ENCODE measurements at places on chromosomes 6 and 20.

- no peak for DNase-seq
Measured at GRCh38 chr20:8399947-8400346, 267.9 kb downstream of the PLCB1 start.

DNA sequence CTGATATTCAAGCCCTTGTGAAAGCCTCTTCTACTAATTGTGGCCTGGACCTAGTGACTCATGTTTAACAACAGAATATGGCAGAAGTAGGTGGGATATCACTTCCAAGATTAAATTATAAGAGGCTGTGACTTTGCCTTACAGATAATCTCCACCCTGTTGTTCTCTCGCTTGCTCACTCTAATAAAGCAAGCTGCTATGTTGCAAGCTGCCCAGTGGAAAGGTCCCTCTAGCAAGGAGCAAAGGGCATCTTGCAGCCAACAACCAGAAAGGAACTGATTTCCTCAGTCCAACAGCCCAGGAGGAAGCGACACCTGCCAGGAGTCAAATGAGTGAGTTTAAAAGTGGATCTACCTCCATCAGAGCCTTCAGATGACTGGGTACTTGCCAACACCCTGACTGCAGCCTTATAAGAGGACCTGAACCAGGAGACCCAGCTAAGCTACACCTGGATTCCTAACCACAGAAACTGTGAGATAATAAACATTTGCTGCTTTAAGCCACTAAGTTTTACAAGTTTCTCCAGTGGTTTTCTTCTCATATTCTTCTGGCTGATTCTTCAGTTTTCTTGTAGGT, 112.6 kb downstream of the FRK start:
- DNase-seq: no peak

DNA sequence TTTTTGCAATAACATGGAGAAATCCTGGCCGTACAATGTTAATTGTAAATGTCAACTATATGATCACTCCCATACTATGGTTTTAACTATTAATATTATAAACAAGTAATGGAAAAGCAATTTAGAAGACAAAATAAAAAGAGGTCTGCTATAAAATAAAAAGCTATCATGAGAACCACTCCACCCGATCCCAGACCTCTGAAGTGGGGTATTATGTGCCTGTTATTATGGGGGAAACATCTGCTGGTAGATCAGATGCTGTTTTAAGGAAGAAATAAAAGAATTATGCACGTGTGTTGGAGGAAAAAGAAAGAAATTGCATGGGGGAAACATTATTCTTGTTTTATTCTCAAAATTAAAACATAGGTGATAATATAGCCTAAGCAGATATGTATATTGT, 615.7 kb upstream of the ARID1B start:
- no peak for DNase-seq

GRCh38 chr6:44569931-44570385, 182.5 kb downstream of the CDC5L start:
- no peak for DNase-seq

- DNase-seq: no peak
Measured at GRCh38 chr6:5851261-5851757, 155.4 kb downstream of the NRN1 start.

DNA sequence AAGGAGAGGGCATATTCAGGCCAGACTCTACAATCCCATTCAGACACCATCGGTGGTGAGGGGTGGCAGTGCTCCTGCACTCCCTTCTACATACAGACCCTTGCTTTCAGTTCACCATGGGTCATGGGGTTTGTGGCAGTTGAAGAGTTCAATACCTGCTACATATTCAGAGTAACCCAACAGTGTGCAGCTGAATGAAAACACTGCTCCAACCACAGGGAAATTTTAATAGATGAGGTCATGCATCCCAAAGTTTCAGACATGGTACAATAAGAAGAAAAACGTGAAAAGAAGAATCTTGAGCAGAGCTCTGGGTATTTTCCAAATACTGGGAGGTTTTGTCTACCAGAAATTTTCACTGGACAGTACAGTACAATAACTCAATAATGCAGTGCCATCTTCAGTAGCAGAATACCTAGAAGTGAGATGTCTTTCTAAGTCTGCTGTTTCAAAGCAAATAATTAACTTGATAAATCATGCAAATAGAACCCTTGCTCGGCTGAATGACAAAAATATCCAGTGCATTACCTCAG, 162.1 kb downstream of the PTPRK start:
- DNase-seq: no peak

DNA sequence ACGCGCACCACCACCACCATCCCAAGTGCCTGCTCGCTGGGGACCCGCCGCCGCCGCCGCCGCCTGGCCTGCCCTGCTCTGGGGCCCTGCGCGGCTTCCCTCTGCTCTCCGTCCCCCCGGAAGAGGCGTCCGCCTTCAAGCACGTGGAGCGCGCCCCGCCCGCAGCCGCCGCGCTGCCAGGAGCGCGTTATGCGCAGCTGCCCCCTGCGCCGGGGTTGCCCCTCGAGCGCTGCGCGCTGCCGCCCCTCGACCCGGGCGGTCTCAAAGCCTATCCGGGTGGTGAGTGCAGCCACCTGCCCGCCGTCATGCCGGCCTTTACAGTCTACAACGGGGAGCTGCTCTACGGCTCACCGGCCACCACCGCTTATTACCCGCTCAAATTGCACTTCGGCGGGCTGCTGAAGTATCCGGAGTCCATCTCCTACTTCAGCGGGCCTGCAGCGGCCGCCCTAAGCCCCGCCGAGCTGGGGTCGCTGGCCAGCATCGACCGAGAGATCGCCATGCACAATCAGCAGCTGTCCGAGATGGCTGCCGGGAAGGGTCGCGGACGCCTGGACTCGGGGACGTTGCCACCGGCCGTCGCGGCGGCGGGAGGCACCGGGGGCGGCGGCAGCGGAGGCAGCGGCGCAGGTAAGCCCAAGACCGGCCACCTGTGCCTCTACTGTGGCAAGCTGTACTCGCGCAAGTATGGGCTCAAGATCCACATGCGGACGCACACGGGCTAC, 7.2 kb downstream of the PRDM13 start:
- no peak for DNase-seq

DNA sequence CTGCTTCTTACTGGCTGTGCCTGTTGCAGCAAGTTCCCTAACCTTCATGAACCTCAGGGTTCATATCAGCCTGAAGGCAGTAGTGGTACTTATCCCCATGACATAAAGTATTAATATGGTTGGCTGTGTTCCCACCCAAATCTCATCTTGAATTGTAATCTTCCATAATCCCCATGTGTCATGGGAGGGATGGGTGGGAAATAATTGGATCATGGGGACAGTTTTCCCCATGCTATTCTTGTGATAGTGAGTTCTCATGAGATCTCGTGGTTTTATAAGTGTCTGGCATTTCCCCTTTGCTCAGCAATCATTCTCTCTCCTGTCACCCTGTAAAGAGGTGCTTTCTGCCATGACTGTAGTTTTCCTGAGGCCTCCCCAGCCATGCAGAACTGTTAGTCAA, 61.8 kb downstream of the FAM229B start:
- DNase-seq: no peak

DNA sequence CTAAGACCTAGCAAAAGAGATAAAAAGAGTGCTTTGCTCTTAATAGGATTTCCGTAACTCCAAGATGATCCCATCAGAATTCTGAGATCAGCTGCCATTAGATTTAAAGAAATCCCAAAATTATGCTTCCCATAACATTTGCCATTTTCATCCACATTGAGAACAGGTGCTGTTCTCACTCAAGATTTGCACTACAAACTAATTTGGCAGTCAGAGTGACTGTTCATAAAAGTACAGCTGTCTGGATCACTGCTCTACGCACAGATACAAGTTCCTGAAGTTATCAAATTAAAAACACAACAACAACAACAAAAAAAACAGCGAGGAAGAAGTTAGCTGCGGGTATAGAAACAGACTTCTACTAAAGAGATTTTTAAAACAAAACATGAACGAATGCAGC, 58.1 kb downstream of the ASCC3 start:
- DNase-seq: no peak

DNA sequence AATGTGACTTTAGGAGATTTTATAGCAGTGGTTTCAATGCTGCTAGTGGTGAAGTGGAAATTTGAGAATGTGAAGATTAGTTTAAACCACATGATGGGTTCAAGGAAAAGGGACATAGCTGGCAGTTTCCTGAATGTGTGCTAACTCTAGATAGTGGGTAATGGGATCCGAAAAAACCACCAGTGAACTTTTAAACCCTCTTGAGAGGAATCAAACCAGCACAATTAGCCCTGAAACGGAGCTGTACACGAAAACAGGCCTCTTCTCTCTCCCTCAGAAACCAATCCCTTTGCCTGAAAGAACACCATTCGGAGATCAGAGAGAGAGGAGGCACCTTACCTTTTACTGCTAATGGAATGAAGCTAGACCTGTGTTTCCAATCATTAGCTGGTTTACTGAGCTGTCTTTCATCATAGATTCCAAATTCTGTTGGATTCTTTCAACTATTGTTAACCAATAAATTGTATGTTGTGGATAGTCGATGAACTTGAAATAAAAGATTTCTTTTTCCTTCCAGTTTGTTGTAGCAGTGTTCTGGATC, 103.9 kb downstream of the AIG1 start:
- no peak for DNase-seq

DNA sequence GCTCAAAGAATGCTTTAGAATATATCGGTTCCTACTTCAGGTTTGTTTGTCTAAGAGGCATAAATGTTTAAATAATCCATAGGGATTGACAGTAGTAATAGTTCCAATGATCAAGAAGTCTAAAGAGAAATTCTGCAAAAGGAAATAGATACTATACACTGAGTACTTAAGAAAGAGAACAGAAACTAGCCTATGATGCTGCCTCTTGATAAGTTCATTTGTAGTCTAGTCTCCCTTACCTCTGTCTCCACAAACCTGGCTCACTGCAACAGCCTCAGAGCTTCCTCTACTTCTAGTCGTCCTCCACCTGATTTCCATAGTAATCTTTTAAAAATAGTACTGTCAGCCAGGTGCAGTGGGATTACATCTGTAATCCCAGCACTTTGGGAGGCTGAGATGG, 511.8 kb downstream of the LMBRD1 start:
- DNase-seq: no peak
